ENCODE measurements at places on chromosomes 16 and 17. TPM values are rescaled to one million over a fixed set of nuclear protein-coding genes. Genes with fewer than 3 reads are reported as not detected.

DNA sequence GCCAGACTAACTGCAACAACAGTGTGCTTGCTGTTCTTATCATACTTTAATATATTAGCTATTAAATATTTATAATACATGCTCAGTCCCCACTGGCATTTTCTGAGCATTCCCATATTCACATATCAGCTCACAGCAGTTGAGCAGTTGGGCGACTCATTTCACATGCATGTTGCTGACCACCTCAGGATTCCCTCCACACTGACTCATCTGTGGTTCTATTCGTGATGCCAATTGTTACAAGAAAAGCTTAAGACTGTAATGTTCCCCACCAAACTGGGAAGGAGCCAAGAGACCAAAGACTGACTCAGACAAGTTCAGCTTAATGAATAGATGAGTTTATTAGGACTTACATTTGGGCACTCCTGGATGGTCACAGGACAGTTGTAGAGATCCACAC lies 100.3 kb upstream of the KIF2B start:
- no peak overlapping the region for H3K4me3 ChIP-seq
- no peak overlapping the region for H3K27ac ChIP-seq
- H3K27me3 ChIP-seq, result no peaks in the 10 kb centered on the region
- H3K4me1 ChIP-seq, result no peaks in the 10 kb centered on the region

GRCh38 chr17:48505788-48506187 lies 25.0 kb downstream of the HOXB1 start:
- peaks cover 15% of the 10 kb centered on the region for H3K27me3 ChIP-seq
- DNase-seq, result peak; percentile 12
- peak overlapping the region; percentile 82 for H3K27ac ChIP-seq
- H3K36me3 ChIP-seq, result no peaks in the 10 kb centered on the region

DNA sequence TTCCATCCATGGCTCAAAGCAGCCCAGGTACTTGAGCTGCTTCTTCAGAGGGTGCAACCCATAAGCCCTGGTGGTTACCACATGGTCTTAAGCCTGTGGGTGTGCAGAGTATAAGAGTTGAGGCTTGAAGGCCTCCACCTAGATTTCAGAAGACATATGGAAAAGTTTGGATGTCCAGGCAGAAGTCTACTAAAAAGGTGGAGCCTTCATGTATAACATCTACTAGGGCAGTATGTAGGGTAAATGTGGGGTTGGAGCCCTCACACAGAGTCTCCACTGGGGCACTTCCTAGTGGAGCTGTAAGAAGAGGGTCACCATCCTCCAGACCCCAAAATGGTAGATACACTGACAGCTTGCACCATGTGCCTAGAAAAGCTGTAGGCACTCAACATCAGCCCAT lies 120.9 kb downstream of the HS3ST3A1 start:
- no peaks in the 10 kb centered on the region for H3K4me1 ChIP-seq
- H3K4me3 ChIP-seq, result no peak overlapping the region
- H3K27ac ChIP-seq, result no peak overlapping the region
- H3K27me3 ChIP-seq, result no peaks in the 10 kb centered on the region
- peaks cover 2% of the 10 kb centered on the region for H3K36me3 ChIP-seq

DNA sequence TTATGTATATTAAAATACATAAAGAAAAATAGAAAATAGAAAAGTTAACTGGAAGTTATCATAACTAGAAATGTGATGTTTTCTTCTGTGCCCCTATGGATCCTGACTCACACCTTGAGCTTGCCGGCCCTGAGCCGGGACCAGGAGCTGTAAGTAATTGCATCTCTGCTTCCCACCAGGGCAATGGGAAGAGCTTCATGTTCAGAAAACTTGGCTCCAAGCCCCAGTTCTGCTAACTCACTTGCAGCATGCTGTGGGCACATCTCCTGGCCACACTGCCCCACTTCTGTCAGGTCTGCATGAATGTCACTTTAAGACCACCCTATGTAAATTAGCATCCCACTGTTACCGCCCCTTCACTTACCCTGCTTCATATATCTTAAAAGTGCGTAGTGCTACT lies 37.2 kb downstream of the GNAO1 start:
- no peak for DNase-seq
- H3K4me3 ChIP-seq, result no peak overlapping the region
- no peak overlapping the region for H3K27ac ChIP-seq

DNA sequence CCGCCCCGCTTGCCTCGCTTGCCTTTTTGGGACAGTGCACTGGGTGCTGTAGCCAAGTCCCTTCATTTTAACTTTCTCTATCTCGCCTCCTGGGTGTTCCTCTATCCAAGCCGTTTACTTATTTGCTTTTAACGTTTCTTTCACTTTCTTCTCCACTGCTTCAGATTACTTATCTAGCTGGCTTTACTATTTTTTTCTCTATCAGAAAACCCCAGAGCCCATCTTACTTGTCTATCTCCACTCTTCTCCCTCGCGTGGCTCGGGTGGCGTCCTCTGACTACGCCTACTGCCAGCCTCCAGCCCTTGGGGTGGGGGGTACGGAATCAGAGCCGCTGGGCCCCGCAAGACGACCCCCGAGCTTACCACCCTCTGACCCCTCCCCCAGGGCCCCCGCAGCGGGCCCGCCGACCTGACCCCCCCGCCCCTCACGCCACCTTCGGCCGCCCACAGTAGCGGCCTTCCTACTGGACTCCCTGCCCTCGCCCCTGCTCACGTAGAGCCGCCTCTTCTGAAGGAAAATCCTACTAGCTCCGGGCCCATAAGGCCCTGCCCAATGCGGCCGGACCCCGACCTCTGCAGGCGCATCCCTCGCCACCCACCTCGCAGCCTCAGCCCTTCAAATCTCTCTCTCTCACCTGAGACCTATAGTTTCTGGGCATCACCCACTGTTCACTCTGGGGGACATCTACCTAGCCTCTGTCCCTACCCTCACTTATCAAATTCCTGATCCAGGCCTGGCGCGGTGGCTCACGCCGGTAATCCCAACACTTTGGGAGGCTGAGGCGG lies 1.0 kb upstream of the SLC12A4 start:
- no peaks in the 10 kb centered on the region for H3K27me3 ChIP-seq
- no peak for DNase-seq
- H3K4me3 ChIP-seq, result peak overlapping the region; percentile 93

The CKLF gene
- total RNA-seq, result 44.4 TPM

GRCh38 chr17:13825526-13826040 lies 223.9 kb upstream of the HS3ST3A1 start:
- DNase-seq, result no peak
- no peaks in the 10 kb centered on the region for H3K36me3 ChIP-seq
- peaks cover 1% of the 10 kb centered on the region for H3K27me3 ChIP-seq

- peaks cover 3% of the 10 kb centered on the region for H3K27me3 ChIP-seq
- no peaks in the 10 kb centered on the region for H3K4me1 ChIP-seq
- no peak overlapping the region for H3K27ac ChIP-seq
- peaks cover 2% of the 10 kb centered on the region for H3K36me3 ChIP-seq
These were observed 220.1 kb upstream of the GSE1 start for GRCh38 chr16:85392756-85393673.

DNA sequence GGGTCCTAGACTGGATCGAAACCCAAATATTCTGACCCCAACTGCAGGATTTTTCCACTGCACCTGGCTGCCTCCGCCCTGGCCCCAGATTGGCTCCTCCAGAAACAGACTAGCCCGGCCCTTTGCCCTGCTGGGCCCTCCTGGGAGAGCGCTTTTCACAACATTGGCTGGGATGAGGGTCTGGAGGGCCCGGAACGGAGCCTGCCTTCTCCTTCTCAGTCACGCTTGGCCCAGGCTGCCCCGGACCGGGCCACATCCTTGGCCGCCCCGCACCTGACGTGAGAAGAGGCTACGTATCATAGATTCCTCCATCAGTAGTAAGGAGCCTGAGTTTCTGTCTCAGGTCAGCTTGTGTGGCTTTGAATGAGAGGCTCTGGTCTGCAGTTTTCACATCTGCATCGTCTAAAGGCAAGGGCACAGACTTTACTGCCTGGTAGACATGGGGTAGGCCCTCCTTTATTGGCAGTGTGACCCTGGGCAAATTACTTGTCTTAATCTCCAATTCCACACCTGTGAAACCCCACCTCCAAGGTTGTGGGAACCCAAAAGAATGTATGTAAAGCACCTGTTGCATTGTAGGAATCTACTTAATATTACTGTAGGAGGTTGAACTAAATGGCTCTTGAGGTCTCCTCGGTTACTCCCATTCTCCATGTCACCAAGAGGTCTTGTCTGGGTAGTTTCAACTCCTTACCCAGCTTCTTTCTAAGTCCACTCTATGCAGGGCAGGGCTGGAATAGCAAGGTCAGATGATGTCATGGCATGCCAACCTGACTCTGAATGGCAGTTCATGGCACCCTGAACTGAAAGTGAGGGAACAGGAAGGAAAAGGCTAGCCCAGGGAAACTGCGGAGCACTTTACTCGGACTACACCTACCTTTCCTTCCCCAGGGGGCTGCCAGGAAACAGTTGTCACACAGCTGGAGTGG lies 661 bp downstream of the LRRC3C start:
- peak overlapping the region; percentile 93 for H3K27ac ChIP-seq
- H3K36me3 ChIP-seq, result peaks cover under 1% of the 10 kb centered on the region
- H3K4me1 ChIP-seq, result peaks cover 42% of the 10 kb centered on the region
- no peaks in the 10 kb centered on the region for H3K27me3 ChIP-seq

The AOC2 gene
- 4.0 TPM for total RNA-seq

DNA sequence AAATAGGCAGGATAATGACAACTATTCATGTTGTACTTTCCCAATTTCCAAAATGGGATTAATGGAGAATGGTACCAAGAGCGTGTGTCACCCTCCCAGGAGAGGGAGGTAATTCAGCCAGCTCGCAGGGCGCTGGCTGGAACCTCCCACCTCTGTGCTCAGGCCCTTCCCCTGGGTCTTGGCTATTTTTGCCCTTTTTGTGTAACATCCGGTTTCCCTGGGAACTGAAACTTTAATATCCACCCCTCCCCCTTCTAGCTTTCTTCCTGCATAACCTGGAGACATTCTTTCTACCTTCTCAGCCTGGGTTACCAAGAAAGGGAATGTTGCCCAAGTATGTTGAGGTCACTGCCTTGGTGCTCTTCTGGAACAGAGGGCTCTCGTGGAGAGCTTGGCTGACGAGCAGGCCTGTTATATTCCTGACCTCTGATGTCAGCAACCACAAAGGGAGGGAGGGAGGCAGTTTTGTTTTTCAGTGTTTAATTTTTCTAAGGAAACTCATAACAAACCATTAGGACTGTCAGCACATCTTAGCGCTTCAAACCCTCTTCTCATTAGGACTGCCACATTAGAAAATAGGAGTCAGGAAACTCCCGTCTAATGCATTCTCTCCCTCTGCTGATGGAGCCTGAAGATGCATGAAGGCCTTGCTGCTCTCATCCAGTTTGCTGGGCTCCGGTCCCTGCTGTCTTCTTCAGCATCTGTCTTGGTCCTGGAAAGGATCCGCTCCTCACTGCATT lies 25.6 kb downstream of the ITGB3 start:
- H3K36me3 ChIP-seq, result no peaks in the 10 kb centered on the region
- no peak overlapping the region for H3K27ac ChIP-seq
- H3K4me1 ChIP-seq, result peaks cover 2% of the 10 kb centered on the region
- peak overlapping the region; percentile 26 for H3K4me3 ChIP-seq

- no peak for DNase-seq
- H3K4me1 ChIP-seq, result peaks cover 8% of the 10 kb centered on the region
- peaks cover 4% of the 10 kb centered on the region for H3K36me3 ChIP-seq
- peaks cover 20% of the 10 kb centered on the region for H3K27me3 ChIP-seq
- no peak overlapping the region for H3K27ac ChIP-seq
These were observed 24.3 kb upstream of the DBNDD1 start for GRCh38 chr16:90043526-90043925.

DNA sequence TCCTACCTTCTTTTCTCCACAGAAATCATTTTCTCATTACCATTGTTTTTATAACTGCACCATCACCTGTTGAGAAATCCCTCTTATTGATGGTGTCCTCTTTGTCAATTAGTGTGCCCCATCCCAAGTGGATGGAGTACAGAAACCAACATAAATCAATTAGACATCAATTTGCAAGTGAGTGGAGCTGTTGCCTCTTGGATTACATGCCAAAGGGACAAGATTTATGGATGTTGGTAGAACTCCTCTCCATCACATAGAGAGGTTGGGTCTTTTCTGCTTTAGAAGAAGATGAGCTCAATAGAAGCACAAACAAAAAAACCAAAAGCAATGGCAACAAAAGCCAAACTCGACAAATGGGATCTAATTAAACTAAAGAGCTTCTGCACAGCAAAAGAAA lies 973.5 kb downstream of the CDH11 start:
- H3K36me3 ChIP-seq, result no peaks in the 10 kb centered on the region
- H3K4me3 ChIP-seq, result no peak overlapping the region
- H3K27ac ChIP-seq, result no peak overlapping the region
- H3K4me1 ChIP-seq, result no peaks in the 10 kb centered on the region
- no peak for DNase-seq
- no peaks in the 10 kb centered on the region for H3K27me3 ChIP-seq

DNA sequence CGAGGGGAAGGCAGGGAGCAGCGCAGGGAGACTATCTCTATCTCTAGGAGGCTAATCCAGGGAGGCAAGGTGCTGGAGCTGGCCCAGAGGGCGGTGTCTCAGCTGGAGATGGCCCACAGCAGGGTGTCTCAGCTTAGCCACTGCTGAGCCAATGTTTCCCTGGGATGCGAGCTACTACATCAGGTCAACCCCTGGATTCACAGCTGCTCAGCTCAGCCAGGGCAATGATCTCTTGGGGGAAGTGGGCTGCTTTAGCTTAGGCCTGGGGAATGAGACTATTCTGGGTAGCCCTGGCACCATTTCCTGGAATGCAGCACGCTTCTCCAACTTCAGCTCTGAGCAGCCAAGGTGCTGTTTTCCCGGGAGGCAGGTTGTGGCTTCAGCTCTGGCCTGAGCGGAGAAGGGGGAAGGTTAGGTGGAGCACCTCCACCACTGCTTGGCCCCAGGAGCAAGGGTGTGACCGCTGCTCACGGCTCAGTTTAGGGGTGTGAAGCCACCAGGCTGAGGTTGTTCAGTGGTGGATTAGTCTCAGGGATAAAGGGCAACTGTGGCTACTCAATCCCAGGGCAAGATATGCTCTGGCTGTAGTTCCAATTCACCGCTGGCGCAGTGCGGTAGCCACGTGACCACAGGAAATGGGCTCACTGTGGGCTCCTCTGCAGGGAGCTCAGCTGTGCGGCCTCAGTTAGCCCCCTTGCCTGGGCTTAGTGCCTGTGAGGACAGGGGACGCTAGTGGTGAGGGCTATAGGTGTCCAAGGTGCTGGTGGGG lies 5.2 kb upstream of the PRSS21 start:
- H3K4me1 ChIP-seq, result no peaks in the 10 kb centered on the region
- no peaks in the 10 kb centered on the region for H3K36me3 ChIP-seq
- no peaks in the 10 kb centered on the region for H3K27me3 ChIP-seq
- no peak overlapping the region for H3K4me3 ChIP-seq
- H3K27ac ChIP-seq, result no peak overlapping the region
- no peak for DNase-seq

The SKAP1 gene
- total RNA-seq, result 74.6 TPM

The CCDC43 gene
- total RNA-seq, result 20.2 TPM

DNA sequence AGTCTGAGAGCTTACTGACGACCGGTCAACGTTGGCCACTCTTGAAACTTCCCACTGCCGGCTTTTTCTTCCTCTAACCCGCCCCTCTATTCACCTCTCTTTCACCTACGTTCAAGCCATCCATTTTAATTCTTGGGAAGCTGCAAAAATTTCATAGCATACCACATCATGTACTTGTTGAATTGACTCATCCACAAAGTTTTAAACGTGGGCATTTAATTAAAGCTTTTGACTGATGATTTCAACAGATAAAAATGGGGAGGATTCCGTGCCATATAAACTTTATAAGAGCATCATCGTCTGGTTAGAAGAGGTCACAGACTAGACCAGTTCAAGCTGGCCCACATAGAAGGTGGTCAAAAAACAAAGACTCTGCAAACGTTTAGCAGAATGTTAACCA lies 22.5 kb downstream of the VPS53 start:
- H3K36me3 ChIP-seq, result peaks cover 84% of the 10 kb centered on the region
- peaks cover 3% of the 10 kb centered on the region for H3K4me1 ChIP-seq
- no peak overlapping the region for H3K4me3 ChIP-seq
- H3K27me3 ChIP-seq, result no peaks in the 10 kb centered on the region
- DNase-seq, result no peak

All from naive thymus-derived CD8-positive, alpha-beta T cell (primary cell).